ENCODE measurements at places on chromosomes 1 and 21. TPM values are rescaled to one million over a fixed set of nuclear protein-coding genes. Genes with fewer than 3 reads are reported as not detected.

- no peaks in the 10 kb centered on the region for H3K36me3 ChIP-seq
- no peak overlapping the region for H3K27ac ChIP-seq
- no peak overlapping the region for H3K4me3 ChIP-seq
These were observed 83.7 kb downstream of the SPSB1 start for GRCh38 chr1:9376430-9376829.

- H3K4me1 ChIP-seq: no peaks in the 10 kb centered on the region
- DNase-seq: no peak
- H3K4me3 ChIP-seq: no peak overlapping the region
- no peak overlapping the region for H3K27ac ChIP-seq
- H3K36me3 ChIP-seq: peaks cover 4% of the 10 kb centered on the region
These were observed 18.1 kb upstream of the PGD start for GRCh38 chr1:10380594-10381275.

Gene IQCC
- 2.8 TPM for total RNA-seq

Gene RGS18
- total RNA-seq: 2.5 TPM
